GM23338 (cell line): ENCODE measurements at places on chromosomes 3 and 15. TPM values are rescaled to one million over a fixed set of nuclear protein-coding genes. Genes with fewer than 3 reads are reported as not detected.

DNA sequence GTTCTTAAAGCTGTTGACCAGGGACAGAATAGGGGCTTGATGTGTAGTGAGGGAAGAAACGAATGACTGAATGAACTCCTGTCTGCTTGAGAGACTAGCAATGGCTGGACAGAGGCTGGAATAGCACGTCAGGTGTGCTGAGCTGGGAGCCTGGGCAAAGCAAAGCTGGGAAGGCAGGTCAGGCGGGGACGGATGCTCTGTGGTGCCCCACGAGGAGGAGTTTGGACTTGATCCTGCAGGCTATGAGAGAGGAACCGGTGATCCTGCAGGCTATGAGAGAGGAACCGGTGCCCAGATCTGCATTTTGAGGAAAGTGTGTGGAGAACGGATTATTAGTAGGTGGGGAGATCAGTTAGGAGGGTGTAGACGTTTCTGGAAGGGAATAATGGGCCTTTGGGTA is 31.3 kb upstream of the PSTPIP1 start:
- DNase-seq: peak; percentile 43

DNA sequence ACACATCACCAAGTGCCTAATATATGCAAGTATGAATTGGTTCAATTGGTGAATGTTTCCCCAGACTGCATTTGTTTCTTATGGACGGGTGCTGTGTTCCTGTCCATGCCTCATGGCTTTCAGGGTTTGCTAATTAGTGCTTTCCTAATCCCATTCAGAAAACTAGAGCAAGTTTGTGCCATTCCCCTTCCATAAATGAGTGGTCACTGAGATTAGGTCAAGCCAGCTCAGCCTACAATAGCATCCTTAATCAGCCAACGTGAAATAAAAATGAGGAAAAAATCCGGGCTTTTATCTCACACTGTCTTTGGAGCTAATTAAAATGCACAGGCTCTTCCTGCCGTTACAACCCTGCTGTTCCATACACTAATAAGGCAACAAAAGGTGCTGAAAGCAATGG is 788.8 kb downstream of the ROBO1 start:
- DNase-seq: no peak

- peak; percentile 73 for DNase-seq
Observed at GRCh38 chr3:34260271-34261000, 462.0 kb downstream of the PDCD6IP start.

GRCh38 chr15:62567501-62567900 is 402.4 kb upstream of the C2CD4B start:
- DNase-seq: no peak

GRCh38 chr3:41357271-41357670 is 158.0 kb downstream of the CTNNB1 start:
- DNase-seq: no peak

DNA sequence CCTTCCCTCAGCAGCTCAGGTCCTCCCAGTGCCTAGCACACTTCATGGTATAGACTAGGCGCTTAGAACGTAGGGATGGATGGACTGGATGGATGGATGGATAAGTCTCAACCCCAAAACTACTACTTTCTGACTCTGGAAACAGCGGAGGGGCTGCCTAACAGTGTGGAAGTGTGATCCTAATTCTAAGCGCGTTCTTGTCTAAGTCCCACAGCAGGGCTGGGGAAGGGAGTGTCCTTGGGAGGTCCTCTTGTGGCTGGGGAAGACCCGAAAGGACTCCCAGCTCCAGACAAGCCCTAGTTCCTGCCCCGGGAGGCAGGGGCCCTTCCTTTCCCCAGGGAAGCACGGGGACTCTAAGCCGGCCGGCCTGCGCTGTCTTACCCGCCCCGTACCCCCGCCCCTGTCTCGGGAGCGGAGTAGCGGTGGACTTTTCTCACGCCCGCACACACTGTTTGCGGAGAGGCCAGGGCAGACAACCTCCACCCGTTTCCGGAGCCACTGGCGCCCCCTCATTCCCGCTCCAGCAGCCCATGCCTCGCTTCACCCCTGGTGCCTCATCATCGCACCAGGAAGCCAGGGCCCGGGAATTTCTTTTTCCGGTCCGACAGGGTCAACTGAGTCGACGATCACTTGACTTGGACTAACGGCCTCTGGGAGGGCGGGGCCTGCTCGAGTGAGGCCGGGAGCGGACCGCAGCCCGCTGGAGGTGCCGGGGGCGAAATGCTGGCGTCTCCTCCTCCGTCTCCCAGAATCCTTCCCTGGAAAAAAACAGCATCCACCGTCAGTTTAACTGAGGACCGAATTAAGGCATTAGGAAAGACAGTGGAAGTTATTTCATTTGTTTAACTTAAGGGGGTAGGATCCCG is 133.3 kb downstream of the TBC1D2B start:
- DNase-seq: peak; percentile 93

The CHRM5 gene
- not detected in 2 replicates for polyA plus RNA-seq

GRCh38 chr15:53378096-53378800 is 381.2 kb downstream of the WDR72 start:
- no peak for DNase-seq
